Activated T-helper 1 cell treated with anti-CD3 and anti-CD28 coated beads, Interleukin-2, amount 50 U/mL, for 16 hours (primary cell): ENCODE measurements at places on chromosomes 5 and 9.

GRCh38 chr5:160293901-160294561, 18.3 kb downstream of the CCNJL start:
- no peak for DNase-seq

DNA sequence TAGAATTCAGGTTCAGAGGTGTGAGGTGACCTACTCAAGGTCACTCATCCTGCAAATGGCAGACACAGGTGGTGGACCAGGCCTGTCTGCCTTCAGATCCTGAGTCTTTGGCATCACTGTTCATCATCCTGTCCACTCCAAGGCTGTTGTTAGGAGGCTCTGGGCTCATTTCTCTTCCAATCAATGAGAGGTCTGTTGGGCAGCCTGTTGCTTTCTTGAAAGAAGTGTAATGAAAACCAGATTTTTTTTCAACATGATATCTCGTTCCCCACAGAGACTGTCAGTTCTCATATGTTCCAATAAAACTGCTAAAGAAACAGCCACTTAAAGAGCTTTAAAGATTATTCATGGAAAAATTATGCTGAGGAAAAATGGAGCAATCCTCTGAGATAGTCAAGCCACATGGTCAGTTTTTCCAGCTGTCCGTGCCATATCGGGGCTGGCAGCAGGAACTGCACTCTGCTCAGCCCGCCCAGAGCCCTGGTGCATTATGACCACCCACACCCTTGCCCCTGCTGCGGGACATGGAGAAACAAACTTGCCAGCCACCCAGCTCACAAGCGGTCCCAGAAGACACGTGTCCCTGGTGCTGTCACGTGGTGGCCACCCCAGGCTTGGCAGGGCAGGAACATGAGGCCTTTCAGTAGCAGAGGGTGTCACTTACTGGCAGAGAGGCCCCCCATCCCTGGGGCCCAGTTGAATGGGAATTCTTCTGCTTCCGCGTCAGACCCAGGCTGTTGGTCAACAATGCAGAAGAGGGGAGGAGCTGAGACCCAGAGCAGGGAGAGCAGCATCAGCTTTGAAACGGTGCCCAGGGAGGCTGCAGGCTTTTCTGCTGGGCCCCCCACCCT, 63.7 kb upstream of the ANGPTL2 start:
- DNase-seq, result no peak

- DNase-seq, result peak; percentile 35
These were observed 1.2 kb downstream of the ST8SIA4 start for GRCh38 chr5:100901821-100902341.

GRCh38 chr9:37371565-37372464, 50.7 kb upstream of the GRHPR start:
- no peak for DNase-seq

- no peak for DNase-seq
These were observed 1379.9 kb downstream of the EFNA5 start for GRCh38 chr5:106290841-106291240.

- no peak for DNase-seq
These were observed 48.9 kb downstream of the APBA1 start for GRCh38 chr9:69623276-69623675.
